Heart left ventricle (tissue), 16 donors: ENCODE measurements at places on chromosomes 1 and 21. TPM values are rescaled to one million over a fixed set of nuclear protein-coding genes. Genes with fewer than 3 reads are reported as not detected.

FYB2 gene
- 7.2 TPM for total RNA-seq

ATP8B2 gene
- 45.0 TPM for total RNA-seq

PLEKHN1 gene
- total RNA-seq, result not detected

SELL gene
- total RNA-seq, result 1.3 TPM

DNA sequence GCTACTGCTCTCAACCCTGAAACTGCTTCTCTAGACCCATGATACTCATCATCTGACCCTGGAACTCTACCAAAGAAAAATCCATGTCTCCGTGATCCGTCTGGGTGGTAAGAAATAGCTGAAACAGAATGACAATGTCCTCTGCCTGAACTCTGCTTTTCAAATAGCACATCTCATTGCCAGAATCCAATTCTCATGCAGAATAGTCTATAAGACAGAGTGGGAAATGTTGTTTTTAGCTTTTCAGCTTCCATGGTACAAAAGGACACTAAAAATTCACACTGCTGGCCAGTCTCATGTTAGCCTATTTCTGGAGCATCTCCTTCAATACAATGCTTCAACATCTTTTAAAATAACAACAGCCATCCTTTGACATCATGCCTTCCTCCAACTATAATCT lies 1355.8 kb upstream of the PRMT6 start:
- no peak overlapping the region for H3K27ac ChIP-seq
- DNase-seq, result no peak
- H3K4me1 ChIP-seq, result no peaks in the 10 kb centered on the region
- no peaks in the 10 kb centered on the region for H3K36me3 ChIP-seq
- no peak overlapping the region for H3K4me3 ChIP-seq
- no peaks in the 10 kb centered on the region for H3K27me3 ChIP-seq

DNA sequence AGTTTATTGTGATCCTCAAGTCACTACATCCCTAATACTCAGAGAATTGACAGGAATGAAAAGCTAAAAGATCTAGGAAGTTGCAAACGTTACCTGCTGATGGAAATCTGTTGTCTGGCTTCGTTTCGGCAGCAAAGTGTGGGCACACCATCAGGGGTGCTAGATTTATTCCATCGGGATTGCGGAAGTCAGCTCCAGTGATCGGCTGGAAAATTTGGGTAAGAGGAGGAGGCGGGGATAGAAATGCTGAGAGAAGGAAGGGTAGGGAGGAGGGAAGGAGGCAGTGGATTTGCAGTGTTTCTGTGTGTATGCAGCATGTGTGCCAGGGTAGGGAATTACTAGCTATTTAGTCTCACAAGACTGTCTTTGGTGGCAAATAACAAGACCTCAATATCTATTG lies at the start of gene CTSK:
CTSK (minus strand) TSS at position 140 of the 400 bp plus-strand sequence. CDS start 1,455 bp downstream, outside the sequence.
- H3K4me3 ChIP-seq, result no peak within 1 kb of the TSS
- peak within 1 kb of the TSS; percentile 30 for H3K27ac ChIP-seq
- peaks cover 9% of the 10 kb centered on the region for H3K4me1 ChIP-seq

GRCh38 chr1:234727018-234727940 lies 117.3 kb upstream of the IRF2BP2 start:
- no peaks in the 10 kb centered on the region for H3K36me3 ChIP-seq
- peak overlapping the region; percentile 93 for H3K27ac ChIP-seq
- H3K4me1 ChIP-seq, result peaks cover 64% of the 10 kb centered on the region
- H3K27me3 ChIP-seq, result no peaks in the 10 kb centered on the region
- DNase-seq, result no peak

DNA sequence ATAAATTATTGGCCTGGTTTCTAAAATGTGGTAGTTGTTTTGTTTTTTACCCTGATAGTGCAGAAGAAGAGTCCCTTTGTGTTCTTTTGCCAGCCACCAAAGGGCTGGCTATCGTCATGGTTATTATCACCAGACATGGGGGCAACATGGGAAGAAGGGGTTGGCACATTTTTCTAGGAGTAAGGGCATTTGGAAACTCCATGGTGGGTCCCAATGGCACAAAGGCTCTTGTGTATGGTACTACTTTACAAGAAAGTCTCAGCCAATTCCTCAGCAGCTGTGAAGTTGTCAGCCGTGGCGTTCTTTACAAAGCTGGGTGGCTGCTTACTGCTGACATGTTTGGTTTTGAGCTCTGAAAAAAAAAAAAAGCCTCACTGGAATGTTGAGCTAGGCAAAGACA lies 330.4 kb upstream of the ESRRG start:
- H3K4me1 ChIP-seq, result no peaks in the 10 kb centered on the region
- no peak for DNase-seq
- H3K27me3 ChIP-seq, result no peaks in the 10 kb centered on the region
- no peak overlapping the region for H3K4me3 ChIP-seq
- H3K36me3 ChIP-seq, result no peaks in the 10 kb centered on the region
- no peak overlapping the region for H3K27ac ChIP-seq
